ENCODE measurements at places on chromosomes 5 and 9.

- no peak for DNase-seq
These were observed 141.6 kb downstream of the OLFM1 start for GRCh38 chr9:135228983-135229625.

DNA sequence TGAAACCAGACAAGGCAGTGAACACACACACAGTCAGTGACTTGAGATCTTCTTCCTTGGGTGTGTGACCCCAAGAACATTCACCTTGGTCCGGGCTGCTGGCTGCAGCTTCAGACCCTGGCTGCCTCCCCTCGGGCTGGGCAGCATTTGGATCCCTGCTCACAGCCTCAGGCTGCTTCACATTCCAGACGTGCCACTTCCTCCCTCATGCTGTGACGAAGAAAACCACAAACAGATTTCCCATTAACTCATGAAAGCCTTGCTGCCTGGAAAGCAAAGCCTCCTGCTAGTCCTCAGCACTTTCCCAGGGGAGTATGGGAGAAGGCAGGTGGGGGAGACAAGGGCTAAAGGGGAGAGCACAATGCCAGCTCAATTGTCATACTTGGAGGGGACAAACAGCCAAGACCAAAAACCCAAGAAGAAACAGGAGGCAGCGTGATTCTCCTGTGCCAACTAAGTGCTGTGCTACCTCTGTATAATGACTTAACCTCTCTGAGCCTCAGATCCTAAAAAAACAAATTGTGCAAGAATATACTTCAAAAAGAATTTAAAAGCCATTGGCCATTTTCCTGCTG is 594.6 kb upstream of the BRINP1 start:
- peak; percentile 38 for DNase-seq

DNA sequence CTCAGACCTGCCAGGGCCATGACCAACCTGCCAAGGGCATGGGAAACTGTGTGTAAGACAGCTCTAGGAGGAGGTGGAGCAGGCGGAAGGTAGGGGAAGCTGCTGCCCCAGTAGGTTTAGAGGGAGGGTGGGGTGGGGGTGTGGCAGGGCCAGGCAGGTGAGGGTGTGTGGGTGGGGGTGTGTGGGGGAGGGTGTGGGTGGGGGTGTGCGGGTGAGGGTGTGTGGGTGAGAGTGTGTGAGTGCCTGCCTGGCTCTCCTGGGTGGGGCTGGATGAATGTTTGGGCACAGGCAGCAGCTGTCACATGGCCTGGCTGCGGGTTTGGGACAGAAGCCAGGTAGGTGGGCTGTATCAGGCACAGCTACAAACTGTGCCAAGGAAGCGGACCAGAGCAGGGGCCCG is 8.8 kb upstream of the N4BP3 start:
- DNase-seq: no peak

- no peak for DNase-seq
These were observed 527.2 kb downstream of the KCTD16 start for GRCh38 chr5:144697847-144698262.

DNA sequence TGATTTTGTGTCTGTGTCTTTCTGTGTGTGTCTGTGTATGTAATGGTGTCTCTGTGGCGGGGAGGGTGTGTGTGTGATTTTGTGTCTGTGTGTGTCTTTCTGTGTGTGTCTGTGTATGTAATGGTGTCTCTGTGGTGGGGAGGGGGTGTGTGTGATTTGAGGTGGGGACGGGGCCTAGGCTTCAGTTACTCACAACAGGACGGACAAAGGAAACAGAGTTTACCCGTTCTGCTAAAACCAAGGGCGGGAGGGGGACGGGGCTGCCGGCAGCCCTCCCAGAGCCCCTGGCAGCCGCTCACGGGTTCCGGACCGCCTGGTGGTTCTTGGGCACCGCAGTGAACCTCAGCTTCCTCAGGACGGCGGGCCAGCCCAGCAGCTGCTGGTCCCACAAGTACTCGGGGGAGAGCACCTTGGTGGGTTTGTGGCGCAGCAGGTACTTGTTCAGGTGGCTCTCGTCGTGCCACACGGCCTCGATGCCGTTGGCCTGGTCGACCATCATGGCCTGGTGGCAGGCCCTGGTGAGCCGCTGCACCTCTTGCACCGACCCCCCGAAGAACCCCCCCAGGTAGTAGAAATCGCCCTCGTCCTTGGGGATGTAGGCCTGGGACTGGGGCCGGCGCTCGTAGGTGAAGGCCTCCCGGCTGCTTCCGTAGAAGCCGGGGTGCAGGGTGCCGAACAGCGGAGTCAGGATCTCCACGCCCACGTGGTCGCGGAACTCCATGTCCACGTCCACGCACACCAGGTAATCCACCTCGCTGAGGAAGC is 19.4 kb downstream of the ABO start:
- DNase-seq: no peak

GRCh38 chr9:105295986-105296385 is 51.5 kb downstream of the SLC44A1 start:
- no peak for DNase-seq

GRCh38 chr5:14166437-14166836 is 23.3 kb downstream of the TRIO start:
- DNase-seq: no peak

GRCh38 chr5:174139623-174140022 is 94.1 kb downstream of the NSG2 start:
- DNase-seq: no peak

GRCh38 chr5:74107899-74108298 is 481.9 kb downstream of the ARHGEF28 start:
- DNase-seq: no peak

GRCh38 chr5:142561486-142562097 is 124.3 kb downstream of the FGF1 start:
- DNase-seq: no peak

DNA sequence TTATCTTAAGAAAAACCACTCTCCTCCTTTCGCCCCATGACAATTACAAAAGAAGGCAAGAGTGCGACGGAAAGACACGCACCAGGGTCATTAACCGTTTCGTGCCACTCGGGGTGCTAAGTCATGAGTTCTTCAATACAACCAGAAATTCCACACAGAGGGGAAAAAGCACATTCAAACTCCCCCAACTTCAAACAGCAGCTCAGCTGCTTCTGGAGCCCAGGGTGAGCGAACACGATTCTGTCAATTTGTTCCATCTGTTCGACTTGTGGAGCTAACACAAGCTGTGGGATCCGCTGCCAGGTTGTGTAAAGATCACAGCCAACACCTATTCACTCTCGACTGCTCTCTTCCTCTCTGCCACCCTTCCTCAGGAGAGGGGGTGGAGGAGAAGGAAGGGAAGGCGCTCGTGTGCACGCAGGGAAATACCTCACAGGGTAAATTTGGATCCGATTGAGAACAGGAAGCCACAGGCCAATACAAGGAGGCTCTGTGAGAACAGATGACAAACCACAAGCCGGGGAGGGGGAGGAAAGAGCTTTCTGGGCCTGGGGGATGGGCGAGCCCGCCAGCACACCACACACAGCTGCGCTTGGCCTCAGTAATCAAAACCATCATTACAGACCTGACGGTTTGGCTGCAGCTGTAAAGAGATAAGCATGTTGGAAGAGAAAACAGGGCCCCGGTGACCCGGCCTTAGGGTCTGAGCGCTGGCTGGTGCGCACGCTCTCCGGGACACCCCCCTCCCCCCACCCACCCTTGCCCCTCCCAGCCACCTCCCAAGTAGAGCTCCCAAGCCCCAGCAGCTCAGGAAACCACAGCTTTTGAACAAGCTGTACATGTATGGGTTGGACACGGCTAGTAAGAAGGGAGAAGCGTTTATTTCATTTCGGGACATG is 54.3 kb downstream of the PTCH1 start:
- peak; percentile 73 for DNase-seq

DNA sequence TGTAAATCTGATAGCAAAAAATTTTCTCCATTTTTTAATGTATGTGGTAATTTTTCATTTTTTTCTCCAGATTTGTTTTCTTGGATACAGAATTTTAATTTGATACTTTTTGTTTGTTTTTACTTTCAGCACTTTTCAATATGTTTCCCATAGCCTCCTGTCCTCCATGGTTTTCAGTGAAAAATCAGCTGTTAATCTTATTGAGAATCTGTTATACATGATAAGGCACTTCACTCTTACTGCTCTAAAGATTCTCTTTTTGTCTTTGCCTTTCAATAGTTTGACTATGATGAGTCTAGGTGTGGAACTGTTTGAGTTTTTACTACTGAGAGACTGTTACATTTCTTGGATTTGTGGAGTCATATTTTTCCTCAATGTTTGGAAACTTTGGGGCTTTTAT is 455.7 kb upstream of the NUDT12 start:
- DNase-seq: no peak

- no peak for DNase-seq
These were observed 54.3 kb downstream of the NUP214 start for GRCh38 chr9:131179561-131180219.

DNA sequence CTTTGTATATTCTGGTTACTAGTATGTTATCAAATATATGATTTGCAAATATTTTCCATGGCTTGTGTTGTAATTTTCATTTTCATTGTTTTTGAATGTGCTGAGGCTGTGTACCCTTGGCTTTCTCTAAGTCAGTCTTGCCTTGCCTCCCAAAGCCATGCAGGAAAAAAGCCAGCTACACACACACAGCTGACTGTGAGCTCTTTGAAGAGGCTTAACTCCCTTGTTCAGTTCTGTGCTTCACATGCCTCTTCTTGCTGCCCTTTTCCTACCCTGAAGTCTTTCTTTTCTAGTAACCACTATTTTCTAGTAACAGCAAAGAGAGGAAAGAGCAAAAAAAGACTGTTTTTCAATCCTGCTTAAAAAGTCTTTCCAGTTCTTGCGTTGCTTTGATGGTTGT is 53.9 kb downstream of the KCNN2 start:
- no peak for DNase-seq

DNA sequence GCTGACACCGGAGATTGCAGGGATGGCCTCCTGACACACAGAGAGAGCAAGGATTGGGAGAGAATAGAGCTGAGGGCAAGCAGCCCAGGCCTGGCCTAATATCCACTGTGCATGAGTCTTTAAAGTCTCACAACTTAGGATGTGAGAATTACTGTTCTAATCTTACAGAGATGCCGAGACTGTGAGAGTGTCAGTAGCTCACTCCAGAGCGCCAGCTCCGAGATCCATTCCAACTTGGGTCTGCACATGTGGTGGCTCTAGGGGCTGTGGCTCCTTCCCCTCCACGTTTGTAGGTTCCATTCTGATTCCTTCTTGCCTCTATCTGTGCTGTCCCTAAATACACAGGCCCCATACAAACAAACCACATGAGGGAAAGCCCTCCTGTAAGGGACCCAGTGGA is 304.6 kb downstream of the MLLT3 start:
- no peak for DNase-seq

GRCh38 chr5:91065496-91065895 is 317.6 kb downstream of the ARRDC3 start:
- no peak for DNase-seq

GRCh38 chr5:24391816-24392215 is 253.0 kb downstream of the CDH10 start:
- no peak for DNase-seq
